Natural killer cell (primary cell): ENCODE measurements at places on chromosomes 12 and 14. TPM values are rescaled to one million over a fixed set of nuclear protein-coding genes. Genes with fewer than 3 reads are reported as not detected.

NGB gene
- total RNA-seq: not detected

C12orf50 gene
- total RNA-seq: not detected

HOXC9 gene
- total RNA-seq: not detected

TMPRSS12 gene
- not detected for total RNA-seq

KRT1 gene
- not detected for total RNA-seq

IL26 gene
- total RNA-seq: not detected

RNASE3 gene
- not detected for total RNA-seq

DNA sequence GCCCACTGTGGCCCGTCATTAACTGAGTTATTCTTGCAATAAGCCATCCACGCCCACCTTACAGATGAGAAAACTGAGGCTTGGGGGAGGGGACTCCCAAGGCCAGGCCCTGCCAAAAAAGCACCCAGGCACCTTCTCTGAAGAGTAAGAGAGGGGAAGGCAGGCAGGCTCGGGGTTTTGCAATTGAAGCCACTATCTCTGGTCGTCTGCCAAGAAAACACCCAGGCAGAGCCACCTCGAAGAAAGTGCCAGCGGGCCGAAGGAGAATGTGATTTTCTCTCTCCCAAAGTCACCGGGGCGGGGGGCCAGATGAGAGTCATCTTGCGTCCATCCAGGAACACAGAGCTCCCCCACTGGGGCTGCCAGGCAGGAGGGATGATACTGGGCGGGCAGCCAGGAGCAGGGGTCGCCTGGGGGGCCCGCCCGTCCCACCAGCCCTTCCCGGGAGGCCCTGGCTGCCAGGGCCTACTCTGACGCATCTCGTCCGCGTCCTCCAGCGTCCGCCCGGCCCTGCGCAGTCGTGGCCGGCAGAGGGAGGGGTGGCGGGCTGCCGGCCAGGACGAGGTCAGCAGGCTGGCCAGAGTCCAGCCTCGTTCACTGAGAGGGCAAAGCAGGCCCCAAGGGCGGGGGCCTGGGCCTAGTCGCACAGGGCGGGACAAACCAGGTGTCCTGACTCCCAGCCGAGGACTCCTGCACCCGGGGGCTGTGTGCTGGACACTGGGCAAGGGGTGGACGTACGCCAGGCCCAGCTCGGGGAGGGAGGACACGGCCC is 74.3 kb downstream of the RFLNA start:
- H3K36me3 ChIP-seq: peaks cover 18% of the 10 kb centered on the region
- no peak for DNase-seq
- H3K27ac ChIP-seq: no peak overlapping the region
- H3K4me1 ChIP-seq: no peaks in the 10 kb centered on the region

GRCh38 chr12:5921966-5922899 is 22.8 kb downstream of the ANO2 start:
- no peak for DNase-seq
- no peaks in the 10 kb centered on the region for H3K4me1 ChIP-seq
- no peaks in the 10 kb centered on the region for H3K27me3 ChIP-seq

DNA sequence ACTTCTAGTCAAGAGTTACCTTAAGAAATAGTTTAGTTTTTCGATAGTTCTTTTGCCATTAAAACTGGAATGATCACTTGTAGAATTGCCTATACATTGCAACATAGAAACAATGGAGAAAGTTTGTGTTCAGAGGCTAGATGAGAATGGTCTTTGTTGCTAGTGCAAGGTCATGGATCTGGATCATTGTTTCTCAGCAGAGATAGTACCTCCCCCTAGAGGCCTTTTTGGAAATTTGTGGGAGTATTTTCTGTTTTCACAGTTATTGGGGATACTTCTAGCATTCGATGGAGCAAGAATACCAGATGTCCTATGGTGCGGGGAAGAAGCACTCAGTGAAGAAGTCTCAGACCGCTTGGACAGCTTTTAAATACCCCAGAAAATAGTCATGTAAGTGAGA is 138.8 kb upstream of the HMGA2 start:
- H3K36me3 ChIP-seq: no peaks in the 10 kb centered on the region
- no peaks in the 10 kb centered on the region for H3K27me3 ChIP-seq
- H3K27ac ChIP-seq: no peak overlapping the region
- H3K4me3 ChIP-seq: no peak overlapping the region

GRCh38 chr14:91154851-91155625 is 41.2 kb downstream of the DGLUCY start:
- H3K4me3 ChIP-seq: no peak overlapping the region
- H3K36me3 ChIP-seq: peaks cover 25% of the 10 kb centered on the region
- H3K4me1 ChIP-seq: peaks cover 13% of the 10 kb centered on the region
- peak; percentile 60 for DNase-seq

GRCh38 chr12:64729909-64730587 is 29.2 kb downstream of the GNS start:
- no peak for DNase-seq
- no peaks in the 10 kb centered on the region for H3K27me3 ChIP-seq
- H3K4me3 ChIP-seq: peak overlapping the region; percentile 6
- H3K27ac ChIP-seq: peak overlapping the region; percentile 95

GRCh38 chr14:27435923-27436670 is 838.3 kb upstream of the NOVA1 start:
- DNase-seq: no peak
- H3K4me3 ChIP-seq: no peak overlapping the region
- H3K27me3 ChIP-seq: no peaks in the 10 kb centered on the region
- no peaks in the 10 kb centered on the region for H3K36me3 ChIP-seq
- no peak overlapping the region for H3K27ac ChIP-seq

GRCh38 chr14:65500075-65500474 is 87.5 kb downstream of the FUT8 start:
- H3K27ac ChIP-seq: no peak overlapping the region
- no peaks in the 10 kb centered on the region for H3K4me1 ChIP-seq
- H3K27me3 ChIP-seq: no peaks in the 10 kb centered on the region
- H3K4me3 ChIP-seq: no peak overlapping the region

DNA sequence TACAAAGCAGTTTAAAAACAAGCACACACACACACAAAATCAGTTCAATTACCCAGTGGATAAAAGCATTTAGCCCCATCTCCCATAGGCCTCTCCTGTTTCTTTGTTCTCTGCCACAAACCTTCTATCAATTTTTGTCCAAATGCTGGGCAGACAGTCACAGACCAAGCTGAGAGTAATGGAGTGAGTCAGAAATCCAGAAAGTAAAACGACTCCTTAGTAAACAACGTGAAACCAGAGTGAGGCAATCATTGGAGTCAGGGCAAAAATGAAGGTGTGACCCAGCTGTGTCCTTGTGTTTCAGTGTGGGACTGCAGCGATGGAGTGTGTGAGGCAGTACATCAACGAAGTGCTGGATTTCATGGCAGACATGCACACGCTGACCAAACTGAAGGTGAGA is 102.0 kb downstream of the PRIMA1 start:
- H3K27me3 ChIP-seq: no peaks in the 10 kb centered on the region
- H3K36me3 ChIP-seq: no peaks in the 10 kb centered on the region
- no peak overlapping the region for H3K27ac ChIP-seq
- H3K4me3 ChIP-seq: no peak overlapping the region

- no peaks in the 10 kb centered on the region for H3K4me1 ChIP-seq
- no peak overlapping the region for H3K27ac ChIP-seq
- no peaks in the 10 kb centered on the region for H3K36me3 ChIP-seq
- H3K4me3 ChIP-seq: no peak overlapping the region
- no peak for DNase-seq
- no peaks in the 10 kb centered on the region for H3K27me3 ChIP-seq
Measured at GRCh38 chr12:93061473-93062419, 132.7 kb upstream of the EEA1 start.

DNA sequence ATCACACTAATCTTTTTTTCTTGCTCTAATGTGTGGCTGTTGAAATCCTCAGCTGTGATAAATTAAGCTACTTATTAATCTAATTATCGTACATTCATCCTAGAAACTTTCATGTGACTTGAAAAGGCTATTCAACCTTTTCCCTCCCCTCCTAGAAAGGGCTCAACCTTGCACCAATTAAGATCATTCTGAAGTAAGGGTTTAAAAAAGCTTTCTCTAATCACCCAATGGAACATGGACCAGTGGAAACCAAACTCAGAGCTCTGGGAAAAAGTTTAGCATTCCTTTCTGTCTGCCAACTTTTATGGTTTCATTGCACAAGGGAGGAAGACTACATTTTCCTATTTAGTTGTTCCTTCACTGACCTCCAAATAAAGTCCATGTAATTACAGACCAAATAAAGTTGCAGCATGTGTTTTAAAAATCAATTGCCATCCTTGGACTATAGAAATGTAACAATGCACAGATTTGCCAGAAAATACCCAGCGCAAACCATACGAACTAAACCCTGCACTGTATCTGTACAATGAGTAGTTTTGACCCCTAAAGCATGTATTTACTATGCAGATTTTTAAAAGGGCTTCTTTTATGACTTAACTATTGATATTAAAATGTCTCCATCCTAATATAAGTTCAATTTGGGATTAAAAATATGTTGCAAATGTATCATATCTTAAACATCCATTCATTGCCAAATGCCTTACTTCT is 142.6 kb upstream of the OTX2 start:
- no peaks in the 10 kb centered on the region for H3K4me1 ChIP-seq
- H3K36me3 ChIP-seq: no peaks in the 10 kb centered on the region
- no peak overlapping the region for H3K4me3 ChIP-seq
- no peak overlapping the region for H3K27ac ChIP-seq
- no peak for DNase-seq
- no peaks in the 10 kb centered on the region for H3K27me3 ChIP-seq

GRCh38 chr14:96191353-96191752 is 13.3 kb upstream of the BDKRB2 start:
- no peaks in the 10 kb centered on the region for H3K27me3 ChIP-seq
- no peaks in the 10 kb centered on the region for H3K4me1 ChIP-seq
- no peak overlapping the region for H3K4me3 ChIP-seq

DNA sequence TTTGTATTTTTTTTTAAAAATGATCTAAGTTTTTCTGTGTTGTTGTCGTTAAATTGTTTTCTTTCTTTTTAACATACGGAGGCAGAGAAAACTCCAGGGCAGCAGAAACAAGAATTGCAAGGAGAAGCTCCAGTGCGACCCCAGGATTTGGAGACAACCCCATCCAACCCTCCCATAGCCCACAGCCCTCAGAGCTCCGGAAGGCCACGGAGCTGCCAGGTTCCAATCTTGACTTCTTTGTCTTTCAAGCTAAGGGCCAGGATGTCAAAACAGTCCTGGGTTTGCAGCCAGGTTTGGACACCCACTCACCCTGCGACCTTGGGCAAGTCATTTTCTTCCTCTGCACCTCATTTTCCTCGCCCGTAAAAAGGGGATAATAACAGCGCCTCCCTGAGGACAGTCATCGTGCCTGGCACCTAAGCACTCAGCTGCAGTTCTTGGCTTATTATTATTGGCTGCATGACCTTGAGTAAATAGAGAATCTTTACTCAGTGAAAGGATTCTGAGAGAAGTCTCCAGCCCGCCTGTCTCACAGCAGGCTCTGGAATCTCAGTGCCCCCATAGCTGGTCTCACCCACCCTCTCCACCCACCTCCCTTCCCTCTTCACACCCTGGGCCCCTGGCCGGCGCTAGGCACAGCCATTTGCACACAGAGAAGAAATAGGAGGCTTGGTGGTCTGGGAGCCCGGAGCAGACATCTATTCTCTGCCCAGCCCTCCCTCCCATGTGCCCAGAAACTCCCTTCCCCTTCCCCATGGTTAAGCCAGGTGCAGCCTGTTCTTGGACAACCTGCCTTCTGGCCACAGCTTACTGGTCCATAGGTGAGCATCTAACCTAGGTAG is 79.4 kb upstream of the BCL11B start:
- no peak for DNase-seq
- H3K36me3 ChIP-seq: no peaks in the 10 kb centered on the region
- no peaks in the 10 kb centered on the region for H3K4me1 ChIP-seq
- no peaks in the 10 kb centered on the region for H3K27me3 ChIP-seq
- no peak overlapping the region for H3K27ac ChIP-seq
- H3K4me3 ChIP-seq: no peak overlapping the region

DNA sequence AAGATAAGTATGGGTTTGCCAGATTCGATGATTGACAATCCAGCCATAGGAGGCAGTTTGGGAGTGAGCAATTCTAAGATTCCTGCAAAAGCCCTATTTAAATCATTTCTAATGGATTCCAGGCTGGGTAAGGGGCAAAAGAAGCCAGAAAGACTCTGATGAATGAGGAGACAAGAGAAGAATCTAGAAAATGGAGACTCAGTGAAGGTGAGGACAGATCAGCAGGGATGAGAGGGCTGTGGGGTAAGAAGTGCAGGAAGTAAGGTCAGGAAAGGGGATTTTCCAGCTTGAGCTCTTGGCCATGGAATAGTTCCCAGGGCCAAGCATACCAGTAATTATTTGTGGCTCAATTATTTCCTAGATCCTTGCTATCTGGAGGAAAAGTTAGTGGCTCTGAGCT is 87.3 kb downstream of the TMX1 start:
- no peak overlapping the region for H3K27ac ChIP-seq
- no peak overlapping the region for H3K4me3 ChIP-seq
- H3K4me1 ChIP-seq: no peaks in the 10 kb centered on the region
- H3K36me3 ChIP-seq: no peaks in the 10 kb centered on the region

GRCh38 chr14:64035143-64035542 is 182.3 kb downstream of the SYNE2 start:
- H3K27ac ChIP-seq: no peak overlapping the region
- H3K27me3 ChIP-seq: no peaks in the 10 kb centered on the region
- no peaks in the 10 kb centered on the region for H3K4me1 ChIP-seq
- no peak overlapping the region for H3K4me3 ChIP-seq
- DNase-seq: no peak
- peaks cover 31% of the 10 kb centered on the region for H3K36me3 ChIP-seq

DNA sequence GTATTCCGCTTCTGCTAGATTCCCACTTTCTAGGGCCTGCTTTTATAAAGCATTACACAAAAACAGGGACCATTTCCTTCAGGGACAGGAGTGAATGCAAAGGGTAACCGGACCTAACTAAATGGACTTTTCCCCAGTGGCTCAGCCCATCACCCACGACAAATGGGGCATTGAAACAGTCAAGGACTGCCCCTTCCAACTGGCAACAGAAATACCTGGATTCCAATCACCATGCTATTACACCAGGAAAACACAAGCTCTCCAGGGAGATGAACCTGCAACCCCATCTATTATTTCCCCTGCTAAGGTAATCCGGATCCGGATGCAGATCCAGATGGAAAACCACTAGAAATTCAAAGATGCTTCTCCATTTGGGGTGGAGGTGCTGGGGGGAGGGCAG is 1.0 kb downstream of the MPHOSPH9 start:
- H3K36me3 ChIP-seq: no peaks in the 10 kb centered on the region
- no peak overlapping the region for H3K27ac ChIP-seq
- no peaks in the 10 kb centered on the region for H3K27me3 ChIP-seq
- H3K4me3 ChIP-seq: no peak overlapping the region

DNA sequence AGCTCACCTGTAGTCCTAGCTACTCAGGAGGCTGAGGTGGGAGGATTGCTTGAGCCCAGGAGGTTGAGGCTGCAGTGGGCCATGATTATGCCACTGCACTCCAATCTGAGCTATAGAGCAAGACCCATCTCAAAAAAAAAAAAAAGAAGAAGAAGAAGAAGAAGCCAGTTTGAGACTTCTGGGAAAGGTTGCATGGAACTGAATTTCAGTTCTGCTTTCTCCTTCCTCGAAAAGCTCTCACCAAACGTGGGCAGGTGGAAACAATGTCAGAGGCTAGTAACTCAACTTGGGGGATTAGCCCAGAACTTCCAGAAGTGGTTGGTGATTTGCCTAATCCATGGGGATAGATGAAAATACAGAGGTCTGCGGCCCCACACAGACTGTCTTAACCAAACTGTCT is 18.7 kb downstream of the FLVCR2 start:
- no peak overlapping the region for H3K27ac ChIP-seq
- no peaks in the 10 kb centered on the region for H3K27me3 ChIP-seq
- H3K36me3 ChIP-seq: no peaks in the 10 kb centered on the region
- DNase-seq: no peak
- H3K4me1 ChIP-seq: no peaks in the 10 kb centered on the region
- H3K4me3 ChIP-seq: no peak overlapping the region

GRCh38 chr14:90554341-90554740 is 157.5 kb downstream of the CALM1 start:
- no peak overlapping the region for H3K27ac ChIP-seq
- H3K4me1 ChIP-seq: peaks cover 3% of the 10 kb centered on the region
- H3K4me3 ChIP-seq: no peak overlapping the region
- no peaks in the 10 kb centered on the region for H3K27me3 ChIP-seq
- no peaks in the 10 kb centered on the region for H3K36me3 ChIP-seq
